ENCODE measurements at places on chromosomes 7 and 10.

DNA sequence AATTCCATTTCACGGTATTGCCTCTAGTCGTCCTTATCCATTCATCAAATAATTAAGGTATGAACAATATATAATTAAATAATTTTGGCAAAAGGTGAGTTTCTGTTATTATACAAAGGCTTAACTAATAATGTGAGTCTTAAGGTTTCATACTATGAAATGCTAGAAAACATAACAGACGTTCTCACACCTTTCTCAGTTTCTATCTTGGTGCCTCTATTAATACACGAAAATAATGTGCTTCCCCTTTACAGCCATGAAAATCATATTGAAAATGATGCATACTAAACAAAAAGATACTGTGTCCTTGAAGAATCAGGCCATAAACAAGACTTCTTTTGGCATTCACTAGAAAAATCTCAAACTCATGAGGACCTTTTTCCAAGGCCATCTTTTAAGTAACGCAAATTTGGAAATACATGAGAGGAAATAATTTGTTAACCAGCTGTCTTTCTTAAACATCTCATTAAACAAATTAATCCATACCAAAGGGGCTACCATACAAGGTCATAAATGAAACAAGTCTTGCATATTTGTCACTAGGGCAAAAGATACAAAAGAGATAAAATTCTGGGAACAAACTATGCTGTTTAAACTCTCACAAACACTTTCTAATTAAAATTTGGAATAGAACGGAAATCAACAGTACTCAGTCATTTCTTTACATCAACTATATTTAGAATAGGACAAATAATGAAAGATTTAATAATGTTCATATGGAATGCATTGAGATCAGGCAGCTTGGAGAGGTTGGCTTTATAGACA is 53.9 kb upstream of the CAV2 start:
- no peak for DNase-seq

GRCh38 chr10:112821663-112822062 is 128.4 kb upstream of the TCF7L2 start:
- DNase-seq, result no peak

GRCh38 chr7:34837801-34838201 is 179.8 kb downstream of the NPSR1 start:
- DNase-seq, result no peak

DNA sequence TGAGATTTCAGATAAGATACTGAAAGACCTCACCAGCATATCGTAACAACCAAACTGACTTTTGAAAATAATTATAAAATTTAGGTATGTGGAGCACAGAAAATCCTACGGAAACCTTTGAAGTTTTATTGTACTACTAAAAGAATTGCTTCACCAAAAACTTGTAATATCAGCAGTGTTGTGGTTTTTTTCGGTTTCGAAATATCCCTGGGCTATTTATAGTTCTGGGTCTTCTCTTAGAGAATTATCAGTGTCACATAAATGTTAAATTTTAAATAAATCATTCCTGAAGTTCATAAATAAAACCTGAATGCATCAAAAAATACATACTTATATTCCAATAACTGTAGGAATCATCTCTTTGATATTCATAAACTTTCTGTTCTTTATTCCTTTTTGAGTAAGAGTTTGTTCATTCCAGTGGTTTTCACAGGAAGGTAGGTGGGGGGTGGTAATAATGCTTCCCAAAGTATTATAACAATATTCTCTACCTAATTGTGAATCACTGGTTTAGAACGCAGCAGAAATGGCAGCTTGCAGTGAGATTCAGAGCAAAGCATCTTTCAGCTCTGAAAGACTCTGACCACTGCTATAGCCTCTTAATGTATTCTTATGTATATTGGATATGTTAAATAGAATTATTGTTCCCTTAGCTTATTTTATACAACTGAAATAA is 60.2 kb downstream of the ZNF277 start:
- DNase-seq, result no peak

GRCh38 chr10:31157123-31158010 is 125.7 kb upstream of the ZNF438 start:
- DNase-seq, result peak; percentile 30

DNA sequence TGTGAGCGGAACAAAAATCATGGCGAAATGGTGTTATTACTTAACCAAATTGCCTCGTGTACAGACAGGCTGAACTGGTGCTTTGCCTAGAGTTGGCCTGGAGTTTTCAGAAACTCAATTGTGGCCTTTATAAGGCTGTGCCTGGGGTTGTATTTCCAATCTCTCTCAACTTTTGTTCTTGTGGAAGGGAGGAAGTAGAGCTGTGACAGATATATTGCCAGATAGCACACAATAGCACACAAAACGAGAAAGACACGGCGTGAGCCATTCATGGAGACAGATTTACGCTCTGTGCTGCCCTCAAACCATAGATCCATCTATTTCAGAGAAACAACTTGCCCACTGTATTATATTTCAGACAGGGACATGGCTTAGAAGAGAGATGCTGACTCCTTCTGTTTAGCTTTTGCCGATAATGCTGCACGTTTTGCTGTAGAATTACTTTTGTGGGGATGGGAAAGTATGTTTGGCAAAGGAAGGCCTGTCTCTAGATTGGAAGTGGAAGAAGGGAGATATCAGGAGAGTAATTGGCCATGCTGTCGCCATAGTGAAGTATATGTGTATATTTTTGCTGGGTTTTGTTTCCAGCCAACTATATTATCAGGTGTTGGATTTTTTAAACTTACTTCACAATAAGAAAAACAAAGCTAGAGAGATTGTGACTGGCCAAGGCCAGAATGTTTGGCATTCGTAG is 80.4 kb downstream of the AUTS2 start:
- peak; percentile 67 for DNase-seq

GRCh38 chr7:961546-962400 is 7.3 kb upstream of the ADAP1 start:
- no peak for DNase-seq

DNA sequence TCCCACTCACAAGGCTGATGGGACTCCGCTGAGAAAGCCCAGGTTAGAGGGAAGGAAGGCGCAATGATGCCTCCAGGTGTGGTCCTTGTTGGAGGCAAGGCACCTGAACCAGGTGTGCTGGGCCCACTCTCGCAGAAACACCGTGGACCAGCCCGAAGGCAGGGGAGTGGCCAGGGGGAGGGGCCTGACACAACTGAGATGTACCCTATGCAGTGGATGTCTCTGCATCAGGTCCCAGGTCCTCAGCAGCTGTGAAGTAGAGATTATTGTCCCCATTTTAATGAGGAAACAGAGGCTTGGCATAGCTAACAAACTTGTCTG is 32.0 kb downstream of the GBX1 start:
- no peak for DNase-seq

DNA sequence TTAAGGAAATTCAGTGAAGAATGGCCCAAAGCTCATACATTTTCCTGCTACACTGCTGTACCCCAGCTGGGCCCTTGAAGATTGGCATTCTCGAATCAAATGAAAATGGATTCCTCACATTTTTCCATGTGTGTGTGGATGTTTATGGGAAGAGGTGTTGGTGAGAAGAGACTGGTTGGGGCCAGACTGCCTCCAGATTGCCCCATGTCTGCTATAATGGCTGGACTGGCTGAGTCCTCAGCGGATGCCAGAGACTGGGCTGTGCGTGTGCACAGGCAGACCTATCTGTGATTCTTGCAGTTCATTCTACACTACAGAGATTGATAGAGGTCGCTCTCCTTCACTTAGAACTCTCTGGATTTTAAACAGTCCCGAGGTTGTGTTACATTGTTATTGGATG is 183.6 kb upstream of the GDF10 start:
- DNase-seq, result no peak

- no peak for DNase-seq
Observed at GRCh38 chr10:71203124-71203523, 9.2 kb upstream of the UNC5B start.

DNA sequence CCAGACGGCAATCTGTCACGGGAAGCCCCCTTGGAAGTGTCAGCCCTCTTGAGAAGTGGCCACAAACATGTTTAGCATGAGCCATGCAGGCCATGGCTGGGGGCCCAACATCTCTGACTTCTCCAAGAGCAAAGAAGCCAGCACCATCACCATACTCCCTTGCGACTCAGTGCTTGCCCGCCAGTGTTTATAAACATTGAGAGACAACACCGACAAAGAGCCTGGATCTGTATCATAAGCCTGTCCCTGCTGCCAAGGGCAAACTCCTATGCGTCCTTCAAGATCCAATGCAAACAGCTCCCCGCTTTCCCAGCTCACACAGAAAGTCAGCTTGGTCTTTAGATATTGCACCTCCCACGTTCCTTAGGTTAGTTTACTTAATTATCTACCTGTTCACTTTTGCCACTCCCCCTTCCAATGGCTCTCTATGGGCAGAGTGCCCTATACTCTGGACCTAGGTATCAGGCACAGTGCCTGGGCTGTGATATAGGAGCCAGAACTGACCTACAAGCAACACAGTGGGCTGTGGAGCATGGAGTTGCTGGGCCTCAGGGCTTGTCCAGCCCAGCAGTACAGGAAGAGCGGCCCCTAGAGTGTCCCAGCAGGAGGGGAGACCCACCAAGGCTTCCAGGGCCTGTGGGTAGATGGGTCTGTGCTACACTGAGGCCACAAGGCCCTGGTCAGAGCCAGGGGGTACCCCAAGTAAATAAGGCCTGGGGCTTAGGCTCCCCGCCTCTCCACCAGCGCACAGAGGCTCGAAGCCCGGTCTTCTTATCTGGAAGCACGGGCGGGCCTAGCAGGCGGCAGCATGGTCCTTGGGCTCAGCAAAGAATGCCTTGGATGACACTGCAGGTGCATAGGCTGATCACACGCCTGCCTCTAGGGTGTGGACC is 37.7 kb downstream of the CAMK2B start:
- DNase-seq, result no peak

DNA sequence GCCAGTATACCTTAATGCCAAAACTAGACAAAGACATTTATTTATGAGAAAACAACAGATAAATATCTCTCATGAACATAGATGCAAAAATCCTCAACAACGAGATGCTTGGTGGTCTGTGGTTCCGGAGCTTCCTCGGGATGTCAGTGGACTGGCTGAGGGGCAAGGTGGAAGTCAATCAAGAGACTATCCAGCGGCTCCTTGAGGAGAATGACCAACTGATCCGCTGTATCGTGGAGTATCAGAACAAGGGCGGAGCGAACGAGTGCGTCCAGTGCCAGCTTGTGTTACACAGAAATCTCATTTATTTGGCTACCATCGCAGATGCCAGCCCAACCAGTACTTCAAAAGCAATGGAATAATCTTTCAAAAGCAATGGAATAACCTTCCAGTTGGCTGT is 60.0 kb upstream of the PARD3 start:
- DNase-seq, result no peak

- no peak for DNase-seq
Observed at GRCh38 chr10:132812520-132812919, 26.6 kb upstream of the NKX6-2 start.

- no peak for DNase-seq
Observed at GRCh38 chr7:98464558-98464940, 63.7 kb upstream of the BAIAP2L1 start.

- DNase-seq, result no peak
Observed at GRCh38 chr7:42914421-42915045, 2.7 kb upstream of the C7orf25 start.

DNA sequence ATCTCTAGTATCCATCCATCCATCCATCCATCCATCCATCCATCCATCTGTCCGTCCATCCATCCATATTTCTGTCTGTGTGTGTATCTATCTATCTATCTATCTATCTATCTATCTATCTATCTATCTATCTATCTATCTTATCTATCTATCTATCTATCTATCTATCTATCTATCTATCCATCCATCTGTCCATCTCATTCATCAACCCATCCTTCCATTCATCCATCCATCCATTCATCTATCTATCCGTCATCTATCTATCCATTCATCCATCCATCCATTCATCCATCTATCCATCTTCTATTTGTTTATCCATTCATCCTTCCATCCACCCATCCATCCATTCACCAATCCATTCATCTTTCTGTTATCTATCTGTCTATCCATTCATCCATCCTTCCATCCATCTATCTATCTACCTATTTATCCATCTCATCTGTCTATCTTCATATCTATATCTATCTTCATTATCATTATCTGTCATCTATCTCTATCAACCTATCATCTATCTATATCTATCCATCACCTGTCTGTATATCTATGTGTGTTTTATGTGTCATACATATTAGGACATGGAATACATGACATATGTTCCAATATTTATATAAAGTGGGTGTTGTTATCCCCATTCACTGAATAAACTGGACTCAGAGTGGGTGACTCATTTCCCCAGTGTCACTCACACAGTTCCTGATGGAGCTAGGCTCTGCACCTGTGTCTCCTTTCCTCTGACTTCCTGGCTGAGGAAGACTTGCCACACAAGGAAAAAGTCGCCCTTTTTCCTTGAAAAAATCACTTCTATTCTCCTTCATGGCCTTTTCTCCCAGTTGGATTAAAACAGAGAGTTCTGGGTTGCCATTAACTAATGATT is 200.1 kb downstream of the CCDC3 start:
- no peak for DNase-seq

DNA sequence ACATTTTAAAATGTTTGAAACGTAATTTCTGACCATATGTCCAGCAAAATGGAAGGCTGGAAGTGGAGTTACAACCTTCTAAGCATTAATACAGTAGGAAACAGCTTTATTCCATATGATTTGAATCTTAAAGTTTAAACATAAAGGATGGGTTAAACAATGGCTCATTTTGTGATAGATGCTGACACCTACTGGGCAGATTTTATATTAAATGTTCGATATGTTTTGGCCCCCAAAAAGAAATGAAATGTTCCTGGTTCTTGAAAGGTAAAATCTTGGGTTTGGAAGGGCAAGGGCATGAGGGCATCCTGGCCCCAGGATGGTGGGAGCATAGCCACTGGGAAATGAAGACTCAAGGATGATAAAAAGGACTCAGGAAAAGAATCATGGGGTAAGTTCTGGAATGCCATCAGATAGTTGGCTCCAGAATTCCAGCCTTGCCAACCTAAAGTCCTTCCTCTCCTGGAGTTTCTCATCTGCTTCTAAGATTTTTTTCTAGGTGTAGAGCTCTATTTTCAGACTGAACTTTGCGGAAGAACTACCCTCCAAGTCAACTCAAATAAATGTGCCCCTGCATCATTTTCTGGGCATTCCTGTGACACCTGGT is 34.6 kb upstream of the SLC35G1 start:
- DNase-seq, result no peak

DNA sequence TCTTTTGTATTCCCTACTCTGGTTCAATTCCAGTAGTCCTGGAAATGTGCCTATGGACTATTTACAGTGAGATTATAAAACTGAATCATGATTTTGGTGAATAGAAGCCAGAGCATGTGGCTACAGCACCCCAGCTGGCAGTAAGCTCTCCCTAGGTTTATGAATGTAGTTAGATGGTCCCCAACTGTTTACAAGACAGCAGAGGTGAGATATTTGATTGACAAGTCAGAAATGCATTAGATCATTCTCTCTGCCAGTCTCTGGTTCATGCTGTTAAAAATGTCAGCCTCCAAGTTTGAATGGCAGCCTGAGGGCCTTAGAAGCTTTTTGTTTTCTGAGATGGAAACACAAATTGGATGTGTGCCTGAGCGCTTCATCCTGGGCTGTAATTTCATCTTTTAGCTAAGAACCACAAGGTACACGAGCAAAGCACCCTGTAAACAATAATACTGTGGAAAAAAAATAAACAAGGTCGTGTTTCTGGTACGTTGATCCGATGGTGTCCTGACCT is 85.0 kb downstream of the BTRC start:
- DNase-seq, result peak; percentile 1

GRCh38 chr7:29442146-29442545 is 121.5 kb upstream of the PRR15 start:
- DNase-seq, result no peak
